ENCODE measurements at places on chromosomes 1 and 21.

DNA sequence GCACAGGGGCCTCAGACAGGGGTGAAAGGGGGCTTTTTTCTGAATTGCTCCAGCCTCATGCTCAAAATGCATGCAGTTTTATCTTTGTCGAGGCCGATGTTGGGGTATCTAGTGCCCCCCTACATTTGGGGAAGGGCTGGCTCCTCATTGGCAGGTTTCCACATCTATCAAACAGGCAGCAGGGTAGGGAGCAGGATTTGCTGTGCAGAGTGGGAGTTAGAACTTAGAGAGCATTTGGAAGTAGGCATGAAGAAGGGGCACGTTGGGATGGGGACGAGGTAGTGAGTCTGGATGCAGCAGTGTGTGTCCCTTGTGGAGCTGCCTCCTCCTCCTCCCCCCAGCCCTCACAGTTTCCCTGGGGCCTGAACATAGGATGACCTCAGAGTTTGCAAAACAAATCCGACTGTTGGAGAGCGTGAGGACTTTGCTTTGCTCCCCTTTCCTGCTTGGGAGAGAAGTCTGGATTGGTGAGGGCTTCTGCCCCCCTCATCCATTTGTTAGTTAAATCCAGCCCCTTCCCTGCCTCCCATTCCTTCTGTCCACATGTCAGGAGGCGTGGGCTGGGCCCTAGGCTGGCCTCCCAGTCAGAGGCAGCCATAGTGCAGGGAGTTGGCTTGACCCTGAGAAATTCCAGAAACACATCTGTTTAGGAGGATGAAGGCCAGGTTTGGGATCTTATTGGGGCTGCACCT is 36.9 kb upstream of the GPR37L1 start:
- no peak for DNase-seq

- DNase-seq: no peak
Measured at GRCh38 chr1:183385340-183386144, 32.6 kb downstream of the NMNAT2 start.

- no peak for DNase-seq
Measured at GRCh38 chr1:245684166-245684565, 529.4 kb downstream of the KIF26B start.

DNA sequence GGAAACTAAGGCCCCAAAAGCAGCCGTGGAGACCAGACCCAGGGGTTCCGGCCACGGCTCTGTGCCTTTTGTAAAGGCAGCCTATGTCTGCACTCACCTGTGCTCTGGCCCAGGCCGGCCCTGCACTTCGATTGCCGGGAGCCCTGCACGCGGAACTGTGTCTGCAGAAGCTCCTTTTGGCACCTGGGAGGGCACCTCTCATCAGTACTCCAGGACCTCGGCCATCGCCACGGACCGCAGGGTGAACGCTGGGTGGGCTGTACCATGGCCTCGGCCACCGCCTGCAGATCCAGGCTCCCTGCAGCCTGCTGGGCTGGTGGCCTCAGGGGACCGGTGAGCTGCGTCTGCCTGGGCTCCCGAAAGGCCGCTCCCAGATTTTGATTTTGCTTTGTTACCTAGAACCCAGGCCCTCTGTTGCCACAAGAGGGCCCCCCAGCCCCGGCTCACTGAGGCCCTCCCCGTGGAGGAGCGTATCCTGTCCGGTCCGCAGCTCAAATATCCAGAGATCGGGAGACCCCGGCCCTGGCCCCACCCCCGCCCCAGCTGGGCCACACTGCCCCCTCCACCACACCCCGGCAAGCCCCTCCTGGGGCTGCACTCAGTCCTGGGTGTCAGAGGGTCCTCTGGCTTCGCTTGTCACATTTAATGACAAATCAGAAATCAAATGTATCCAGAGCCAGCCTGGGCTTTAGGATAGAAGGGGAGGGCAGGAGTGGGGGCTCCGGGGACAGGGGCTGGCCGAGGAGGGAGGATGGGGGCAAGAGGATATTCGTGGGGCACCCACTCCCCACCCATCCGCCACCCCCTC is 60.2 kb upstream of the PDE9A start:
- peak; percentile 3 for DNase-seq

GRCh38 chr1:42173155-42173933 is 8.8 kb upstream of the GUCA2A start:
- DNase-seq: no peak

- no peak for DNase-seq
Measured at GRCh38 chr1:220757441-220757840, 9.3 kb downstream of the MTARC2 start.

GRCh38 chr1:4165686-4166300 is 265.7 kb upstream of the C1orf174 start:
- DNase-seq: no peak

GRCh38 chr1:195105281-195105680 is 1503.0 kb downstream of the KCNT2 start:
- no peak for DNase-seq

GRCh38 chr1:113947388-113948107 is 18.4 kb downstream of the HIPK1 start:
- DNase-seq: no peak

DNA sequence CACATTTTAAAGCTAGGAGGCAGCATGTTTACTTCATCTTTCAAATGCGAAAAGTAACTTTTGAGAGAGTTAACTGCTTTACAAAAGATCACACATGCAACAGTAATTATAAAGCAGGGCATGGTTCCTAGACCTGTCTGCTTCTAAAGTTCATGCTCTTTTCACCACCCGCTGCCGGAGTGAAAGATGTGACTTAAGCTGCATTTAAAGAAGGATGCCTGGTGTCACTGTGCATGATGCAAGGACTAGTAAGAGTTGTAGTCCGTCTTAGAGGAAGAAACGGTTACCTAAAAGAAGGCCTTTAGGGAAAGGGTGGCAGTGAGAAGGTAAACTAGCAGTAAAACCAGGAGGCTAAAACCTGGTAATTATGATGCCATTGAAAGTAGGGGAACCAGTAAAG is 1689.1 kb downstream of the KCNT2 start:
- no peak for DNase-seq

GRCh38 chr1:215526147-215526845 is 40.8 kb upstream of the KCTD3 start:
- DNase-seq: no peak

- no peak for DNase-seq
Measured at GRCh38 chr1:176720838-176721237, 257.9 kb downstream of the PAPPA2 start.

- no peak for DNase-seq
Measured at GRCh38 chr1:3040004-3040403, 18.7 kb downstream of the ACTRT2 start.

DNA sequence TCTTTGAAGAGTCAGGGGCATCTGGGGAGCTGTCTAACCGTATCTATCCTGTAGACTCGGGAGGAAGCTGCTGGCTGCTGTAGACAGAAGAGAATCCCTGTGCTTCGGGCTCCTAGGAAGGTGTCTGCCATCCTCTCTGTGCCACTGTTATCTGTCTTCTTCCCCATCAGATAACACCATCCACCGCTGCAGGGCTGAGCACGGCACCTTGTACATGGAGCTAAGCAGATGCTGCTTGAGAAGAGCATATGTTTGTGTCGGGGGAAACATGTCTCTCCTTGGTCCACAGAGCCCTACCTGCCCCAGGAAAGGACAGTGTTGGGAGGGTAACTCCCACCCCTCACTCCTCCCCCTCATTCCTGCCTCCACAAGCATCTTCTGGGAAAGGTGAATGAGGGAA is 1.4 kb upstream of the MAPKAPK2 start:
- no peak for DNase-seq

- no peak for DNase-seq
Measured at GRCh38 chr1:211751438-211751837, 76.0 kb upstream of the NEK2 start.

Data from GM04504 (cell line).